ENCODE measurements at places on chromosomes 6 and 20.

- no peak for DNase-seq
Measured at GRCh38 chr20:12698817-12699216, 310.0 kb upstream of the SPTLC3 start.

GRCh38 chr6:23983735-23984134 is 142.3 kb upstream of the NRSN1 start:
- DNase-seq: no peak

GRCh38 chr6:149261364-149262040 is 56.0 kb upstream of the TAB2 start:
- DNase-seq: no peak

- DNase-seq: no peak
Measured at GRCh38 chr20:51285684-51286083, 256.8 kb downstream of the NFATC2 start.

DNA sequence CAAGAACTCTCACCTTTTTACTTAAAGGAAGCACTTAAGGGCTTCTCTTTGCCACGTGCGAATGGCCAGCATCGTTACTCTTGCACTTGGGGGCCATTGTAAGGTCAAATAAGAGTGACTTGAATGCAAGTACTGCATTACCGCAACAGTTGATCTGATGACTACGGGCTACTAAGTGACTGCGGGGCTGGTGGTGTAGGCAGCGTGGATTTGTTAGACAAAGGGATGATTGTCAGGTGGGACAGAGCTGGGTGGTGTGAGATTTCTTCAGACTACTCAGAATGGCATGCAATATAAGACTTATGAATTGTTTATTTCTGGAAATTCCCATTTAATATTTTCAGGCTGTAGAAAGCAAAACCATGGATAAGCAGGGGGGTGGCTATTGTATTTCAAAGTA is 199.7 kb upstream of the UST start:
- DNase-seq: no peak

DNA sequence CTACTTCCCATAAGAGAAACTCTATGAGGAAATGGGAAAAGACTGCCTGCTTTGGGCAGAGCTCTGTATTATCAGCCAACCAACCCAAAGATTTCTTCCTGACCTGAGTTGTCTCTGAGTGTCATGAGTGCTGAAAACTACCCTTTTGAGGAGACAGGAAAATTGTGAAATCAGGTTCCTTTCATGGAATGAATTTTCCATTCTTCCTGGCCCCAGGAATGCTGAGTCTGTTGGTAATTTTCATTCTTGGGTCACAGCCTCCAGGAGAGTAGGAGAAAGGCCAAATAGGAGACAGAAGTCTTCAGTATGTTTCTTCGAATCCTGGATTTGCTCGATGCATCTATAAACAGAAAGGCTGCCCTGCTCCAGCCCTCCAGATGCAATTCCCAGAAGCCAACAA is 53.6 kb downstream of the SCML4 start:
- DNase-seq: no peak

DNA sequence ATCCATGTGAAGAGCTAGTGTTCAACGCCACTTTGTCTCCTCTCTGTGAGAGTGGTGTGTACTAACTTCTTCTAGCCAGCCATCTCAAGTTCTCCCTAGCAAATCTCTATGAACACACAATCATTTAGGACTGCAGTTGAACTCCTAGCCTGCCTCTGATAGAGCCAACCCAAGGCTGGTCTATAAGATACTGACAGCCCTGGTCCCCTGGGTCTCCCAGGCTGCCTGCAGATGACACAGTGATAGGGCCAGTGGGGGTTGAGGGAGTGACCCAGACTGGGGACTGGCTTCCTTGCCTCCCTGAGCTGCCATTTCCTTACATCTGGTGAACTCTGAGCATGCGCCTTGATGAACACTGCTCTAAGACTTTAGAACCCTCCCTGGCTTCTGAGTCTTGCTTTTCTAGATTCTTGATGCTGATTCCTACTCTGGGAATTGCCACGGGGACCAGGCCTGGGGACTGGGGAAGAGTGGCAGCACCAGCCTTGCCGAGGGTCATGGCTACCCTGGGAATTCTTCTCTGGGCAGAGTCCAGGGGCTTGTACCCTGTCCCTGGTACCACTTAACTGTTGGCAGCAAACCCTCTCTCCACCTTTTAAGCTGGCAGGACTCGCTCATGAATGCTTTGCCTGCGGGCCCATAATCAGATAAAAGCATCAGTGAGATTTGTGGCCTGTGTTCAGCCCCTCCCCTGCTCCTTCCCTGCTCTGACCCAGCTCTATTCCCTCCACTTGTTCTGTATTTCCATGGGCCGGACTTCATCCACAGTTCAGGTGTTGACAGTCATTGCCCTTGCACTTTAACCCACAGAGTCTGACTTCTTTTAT is 130.8 kb upstream of the CHD6 start:
- DNase-seq: no peak

DNA sequence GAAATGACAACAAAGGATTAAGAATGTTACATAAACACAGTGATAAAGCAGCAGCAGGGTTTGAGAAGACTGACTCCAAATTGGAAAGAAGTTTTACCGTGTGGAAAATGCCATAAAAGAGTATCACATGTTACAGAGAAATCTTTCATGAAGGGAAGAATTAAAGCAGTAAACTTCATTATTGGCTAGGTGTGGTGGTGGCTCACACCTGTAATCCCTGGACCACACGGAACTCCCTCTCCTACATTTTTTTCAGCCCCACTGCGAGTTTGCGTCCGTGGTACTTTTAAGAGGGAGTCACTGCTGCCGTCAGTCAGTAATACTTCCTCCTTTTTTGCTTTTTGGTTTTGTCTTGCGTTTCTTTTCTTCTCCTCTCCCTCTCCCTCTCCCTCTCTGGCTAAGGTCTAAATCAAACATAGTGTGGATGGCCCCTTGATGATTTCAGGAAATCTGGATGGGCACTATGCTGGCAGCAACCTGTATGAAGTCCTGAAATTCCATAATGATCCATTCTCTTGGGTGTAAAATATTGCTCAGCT is 112.3 kb downstream of the MAN1A1 start:
- no peak for DNase-seq

- no peak for DNase-seq
Measured at GRCh38 chr6:152161501-152161900, 354.0 kb downstream of the ESR1 start.

- DNase-seq: no peak
Measured at GRCh38 chr6:19137505-19137904, 699.7 kb upstream of the ID4 start.

DNA sequence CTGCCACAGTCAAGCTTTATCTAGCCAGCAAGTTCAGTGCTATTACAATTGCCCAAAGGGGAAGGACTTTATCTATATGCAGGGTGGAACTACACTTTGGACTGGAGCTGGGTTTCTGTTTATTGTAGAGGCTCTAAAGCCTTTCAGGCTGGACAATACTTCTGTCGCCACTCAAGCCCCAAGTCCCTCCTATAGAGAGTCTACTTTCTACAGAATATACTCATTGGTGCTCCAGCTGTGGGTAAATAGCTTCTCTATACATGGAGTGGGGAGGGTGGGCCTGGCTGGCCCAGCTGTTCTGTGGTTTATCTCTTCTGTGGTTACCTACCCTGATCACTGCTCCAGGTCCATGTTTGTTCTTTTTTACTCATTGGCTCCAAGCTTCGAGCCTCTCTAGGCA is 151.8 kb upstream of the MYLIP start:
- no peak for DNase-seq

DNA sequence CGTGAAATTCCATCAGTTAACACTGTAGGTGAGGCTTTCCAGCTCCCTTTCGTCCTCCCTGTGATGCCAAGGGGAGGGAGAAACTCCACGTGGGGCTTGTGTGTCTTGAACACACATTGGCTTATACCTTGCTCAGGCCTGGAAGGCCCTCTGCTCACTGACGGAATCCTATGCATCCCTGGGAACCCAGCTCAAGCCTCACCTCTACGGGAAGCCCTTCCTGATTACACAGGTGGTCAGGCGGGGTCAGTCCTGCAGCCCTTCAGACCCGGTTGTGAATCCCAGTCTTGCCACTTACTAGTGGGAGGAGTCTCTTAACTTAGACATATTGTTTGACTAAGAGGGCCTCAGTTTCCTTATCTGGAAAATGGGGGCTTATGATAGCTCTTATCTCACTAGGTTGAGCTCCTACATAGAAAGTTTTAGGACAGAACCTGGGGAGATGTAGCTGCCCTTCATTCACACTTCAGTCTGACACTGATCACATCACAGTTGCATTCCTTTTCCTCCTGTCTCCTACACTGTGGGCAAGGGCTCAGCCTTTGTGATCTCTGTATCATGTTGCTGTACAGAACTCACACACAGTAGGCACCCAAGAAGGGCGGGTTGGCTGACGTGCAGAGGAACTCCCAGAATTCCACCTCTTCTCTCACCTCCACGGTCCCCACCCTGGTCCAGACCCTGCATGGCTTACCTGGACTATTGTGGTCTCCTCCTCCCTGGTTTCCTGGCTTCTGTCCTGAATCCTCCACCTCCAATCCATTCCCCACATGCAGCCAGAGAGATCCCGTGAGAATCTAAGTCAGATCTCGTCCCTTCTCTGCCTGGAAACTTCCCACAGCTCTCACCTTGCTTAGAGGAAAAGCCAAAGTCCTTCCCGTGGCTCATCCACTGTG is 129.6 kb downstream of the CEBPB start:
- DNase-seq: no peak

GRCh38 chr20:47724910-47725247 is 60.4 kb downstream of the SULF2 start:
- no peak for DNase-seq

DNA sequence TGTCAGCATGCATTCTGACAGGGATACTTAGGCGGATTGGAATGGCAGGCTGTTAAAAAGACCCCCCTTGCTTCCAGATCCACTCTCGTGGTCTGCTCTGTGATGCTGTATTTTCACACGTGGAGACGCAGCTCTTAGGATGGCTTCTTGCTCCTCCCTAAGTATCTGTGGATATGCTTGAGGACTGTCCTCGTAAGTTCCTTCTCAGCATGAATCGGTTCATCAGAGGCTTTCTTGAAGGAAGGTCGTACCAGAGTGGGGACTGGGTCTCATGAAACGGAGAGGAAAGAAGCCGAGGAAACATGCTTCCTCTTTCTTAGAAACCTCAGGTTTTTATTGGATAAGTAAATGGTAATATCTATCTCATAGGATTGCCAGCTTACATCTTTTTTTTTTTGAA is 220.4 kb downstream of the FARS2 start:
- no peak for DNase-seq

DNA sequence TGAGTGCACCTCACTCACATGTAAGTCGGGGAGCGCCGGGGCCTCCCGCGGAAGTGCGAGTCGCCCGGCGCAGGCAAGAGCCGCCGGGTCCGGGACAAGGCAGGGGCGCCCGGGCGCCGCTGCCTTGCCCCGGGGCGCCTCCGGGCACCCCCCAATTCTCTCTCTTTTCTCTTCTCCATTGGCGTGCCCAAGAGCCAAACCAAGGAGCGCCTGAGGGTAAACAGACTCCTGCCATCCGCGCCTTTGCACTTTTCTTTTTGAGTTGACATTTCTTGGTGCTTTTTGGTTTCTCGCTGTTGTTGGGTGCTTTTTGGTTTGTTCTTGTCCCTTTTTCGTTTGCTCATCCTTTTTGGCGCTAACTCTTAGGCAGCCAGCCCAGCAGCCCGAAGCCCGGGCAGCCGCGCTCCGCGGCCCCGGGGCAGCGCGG is 36.8 kb downstream of the GNAS start:
- no peak for DNase-seq

- no peak for DNase-seq
Measured at GRCh38 chr20:20161611-20162010, 109.3 kb downstream of the CFAP61 start.

GRCh38 chr6:19399406-19399805 is 437.8 kb upstream of the ID4 start:
- DNase-seq: no peak

DNA sequence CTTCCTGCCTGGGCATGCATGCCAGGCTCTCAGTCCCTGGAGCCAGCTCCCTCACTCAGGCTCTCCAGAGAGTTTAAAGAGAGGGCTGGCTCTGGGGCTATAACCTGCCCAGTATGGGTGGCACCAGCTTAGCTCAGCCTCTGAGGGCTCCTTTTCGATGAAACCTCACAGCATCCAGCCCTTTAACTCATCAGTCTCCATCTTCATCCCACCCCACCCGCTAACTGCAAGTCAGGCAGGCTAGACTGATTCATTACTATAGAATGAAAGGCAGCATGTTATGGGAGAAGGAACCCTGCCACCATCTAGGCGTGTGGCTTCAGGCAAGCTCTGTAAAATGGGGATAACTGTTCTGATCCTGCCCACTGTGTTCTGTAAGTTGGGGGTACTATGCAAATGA is 53.5 kb downstream of the RAB44 start:
- no peak for DNase-seq

GRCh38 chr20:5001174-5002076 is at the start of gene SLC23A2:
Gene SLC23A2 (minus strand): TSS chr20:5001510. CDS start chr20:4932562, 68,948 bp downstream.
- peak; percentile 19 for DNase-seq

GRCh38 chr20:16191496-16191895 is 381.8 kb downstream of the KIF16B start:
- no peak for DNase-seq

DNA sequence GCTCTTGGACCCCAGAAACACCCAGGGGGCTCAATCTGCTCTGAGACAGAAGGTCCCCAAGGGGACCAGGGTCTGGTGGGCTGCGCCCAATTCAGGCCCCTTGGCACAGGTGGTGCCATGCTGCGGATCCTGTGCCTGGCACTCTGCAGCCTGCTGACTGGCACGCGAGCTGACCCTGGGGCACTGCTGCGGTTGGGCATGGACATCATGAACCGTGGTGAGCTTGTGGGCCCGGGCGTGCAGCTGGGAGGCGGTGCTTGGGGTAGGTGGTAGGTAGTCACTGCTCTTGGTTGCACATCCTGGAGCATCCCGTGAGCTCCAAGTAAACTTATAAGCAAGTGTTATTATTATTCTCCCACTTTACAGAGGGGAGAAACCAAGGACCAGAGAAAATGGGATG is at the start of gene BPIFB6:
BPIFB6 (plus strand) TSS at position 118 of the 400 bp plus-strand sequence; CDS start at position 118, 0 bp downstream.
- DNase-seq: no peak

- no peak for DNase-seq
Measured at GRCh38 chr20:43567477-43567876, 8.7 kb downstream of the SGK2 start.

- no peak for DNase-seq
Measured at GRCh38 chr20:54458219-54458618, 17.2 kb upstream of the DOK5 start.

DNA sequence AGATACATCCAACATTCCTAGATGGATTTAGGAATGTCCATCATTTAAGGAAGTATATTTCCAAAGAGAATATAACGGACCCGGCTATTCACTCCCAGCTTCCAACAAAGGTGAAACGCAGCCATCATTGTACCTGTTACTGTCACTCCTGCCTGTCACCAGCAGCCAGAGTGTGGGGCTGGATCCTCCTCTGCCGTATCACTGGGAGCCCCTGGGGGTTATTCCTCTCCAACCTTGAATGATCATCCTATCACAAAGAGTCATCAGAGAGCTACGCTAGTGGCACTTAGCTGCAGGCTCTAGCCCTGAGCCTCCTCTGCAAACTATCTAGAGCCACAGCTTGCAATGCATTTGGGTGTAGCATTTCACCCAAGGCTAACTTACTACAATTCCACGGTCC is 73.6 kb upstream of the NHSL1 start:
- DNase-seq: no peak

DNA sequence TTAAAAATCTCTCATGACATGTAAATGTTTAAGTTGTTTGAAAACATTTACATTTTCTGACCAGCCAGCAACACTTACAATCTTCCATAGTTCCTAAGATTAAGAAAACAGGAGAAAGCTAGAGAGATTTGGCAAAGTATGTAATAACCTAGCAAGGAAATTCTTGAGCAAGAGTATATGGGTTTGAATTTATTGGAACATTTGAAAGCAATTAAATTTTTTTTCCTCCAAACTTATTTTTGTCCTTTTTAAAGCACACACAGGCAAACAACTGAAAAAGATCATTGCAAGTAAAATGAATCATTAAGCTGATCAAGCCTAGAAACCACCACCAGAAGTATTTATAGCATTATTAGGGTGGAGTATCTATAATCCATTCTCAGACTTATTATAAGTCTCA is 20.1 kb upstream of the ZNF217 start:
- no peak for DNase-seq

Data from stimulated activated CD4-positive, alpha-beta T cell treated with anti-CD3 and anti-CD28 coated beads, Interleukin-15, amount 100 ng/mL, for 1 hour (primary cell).